ENCODE measurements at places on chromosomes 12 and 14.

DNA sequence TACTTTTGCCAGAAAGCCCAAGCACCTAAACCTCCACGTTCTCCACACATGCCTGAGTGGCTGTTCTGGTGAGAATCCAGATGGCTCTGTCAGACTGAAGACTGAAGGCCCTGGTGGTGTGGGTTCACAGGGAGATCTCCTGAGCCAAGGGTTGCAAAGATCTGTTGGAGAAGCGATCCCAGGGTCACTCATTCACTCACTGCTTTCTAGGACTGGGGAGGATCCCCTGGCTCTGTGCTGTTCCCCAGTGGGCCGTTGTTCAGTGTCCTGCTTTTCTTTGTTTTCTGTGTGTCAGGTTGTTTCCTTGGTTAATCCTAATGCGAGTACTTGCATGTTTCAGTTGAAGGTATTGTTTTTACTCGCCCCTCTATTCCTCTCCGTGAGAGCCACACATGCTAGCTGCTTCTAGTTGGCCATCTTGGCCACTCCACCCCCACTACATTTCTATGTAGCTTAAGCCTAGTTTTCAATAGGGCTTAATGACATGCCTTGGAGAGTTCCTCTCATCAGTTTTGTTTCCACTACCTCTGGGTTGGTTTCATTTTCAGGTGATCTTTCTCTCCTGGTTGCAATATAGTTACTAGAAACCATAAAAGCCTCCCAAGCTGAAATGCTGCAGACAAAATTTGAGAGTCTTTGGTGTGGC, 144.5 kb upstream of the SLC38A2 start:
- DNase-seq = no peak

DNA sequence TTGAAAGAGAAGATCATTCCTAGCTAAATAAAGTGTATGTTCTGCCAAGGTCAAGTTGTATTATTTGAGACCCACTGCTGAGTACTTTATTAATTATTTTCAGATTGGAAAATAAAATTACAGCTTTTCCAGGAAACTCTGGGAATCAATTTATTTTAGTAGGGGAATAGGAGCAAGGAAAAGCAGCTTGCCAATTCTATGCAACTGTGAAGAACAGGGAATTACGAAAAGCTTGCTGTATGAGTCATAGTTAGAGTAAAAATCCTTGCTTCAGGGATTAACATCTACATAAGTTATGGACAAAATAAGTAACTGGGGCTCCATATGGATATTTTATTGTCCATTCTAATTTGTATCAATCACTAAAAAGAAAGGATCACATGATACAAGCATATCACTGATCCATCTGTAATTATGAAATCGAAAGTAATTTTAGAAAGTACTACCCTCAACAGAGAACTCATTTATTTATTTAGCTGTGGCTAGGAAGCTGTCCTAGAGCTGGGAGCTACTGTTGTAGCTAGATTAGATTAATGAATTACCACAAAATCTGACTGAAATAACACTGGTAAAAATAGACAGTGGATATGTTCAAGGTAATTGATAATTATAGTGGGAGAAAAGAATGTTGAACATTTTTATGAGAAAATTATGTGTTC, 303.5 kb upstream of the NPAS3 start:
- DNase-seq = peak; percentile 24

DNA sequence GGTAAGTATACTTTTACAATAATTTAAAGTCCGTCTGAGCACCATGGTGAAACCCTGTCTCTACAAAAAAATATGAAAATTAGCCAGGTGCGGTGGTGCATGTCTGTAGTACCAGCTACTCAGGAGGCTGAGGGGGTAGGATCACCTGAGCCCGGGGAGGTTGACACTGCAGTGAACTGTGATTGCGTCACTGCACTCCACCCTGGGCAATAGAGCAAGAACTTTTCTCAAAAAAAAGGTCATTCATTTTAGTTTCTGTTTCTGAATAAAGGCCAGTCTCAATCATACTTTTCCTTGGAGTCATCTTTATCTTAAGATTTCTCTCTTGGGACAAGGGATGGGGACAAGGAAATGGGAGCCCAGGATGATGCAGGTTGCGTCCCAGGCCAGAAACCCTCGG, 12.9 kb downstream of the ANKRD13A start:
- no peak for DNase-seq

DNA sequence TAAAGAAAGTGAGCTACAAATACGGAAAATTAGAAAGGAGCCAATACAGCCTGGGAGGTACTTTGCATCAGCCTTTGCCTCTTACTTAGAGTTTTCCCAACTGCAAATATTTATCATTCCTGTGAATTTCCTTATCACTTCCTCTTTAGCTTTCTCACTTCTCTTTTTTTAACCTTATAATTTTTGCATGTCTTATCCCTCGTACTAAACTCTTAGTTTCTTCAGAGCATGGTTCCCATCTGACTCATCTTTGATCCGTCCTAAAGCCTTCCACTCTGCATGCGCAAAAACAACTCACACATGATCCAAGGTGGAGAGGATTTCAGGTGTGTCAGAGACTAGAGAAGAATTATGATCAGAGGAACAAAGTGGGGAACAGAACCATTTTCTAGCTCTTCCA, 9.6 kb upstream of the SNAPC1 start:
- no peak for DNase-seq

DNA sequence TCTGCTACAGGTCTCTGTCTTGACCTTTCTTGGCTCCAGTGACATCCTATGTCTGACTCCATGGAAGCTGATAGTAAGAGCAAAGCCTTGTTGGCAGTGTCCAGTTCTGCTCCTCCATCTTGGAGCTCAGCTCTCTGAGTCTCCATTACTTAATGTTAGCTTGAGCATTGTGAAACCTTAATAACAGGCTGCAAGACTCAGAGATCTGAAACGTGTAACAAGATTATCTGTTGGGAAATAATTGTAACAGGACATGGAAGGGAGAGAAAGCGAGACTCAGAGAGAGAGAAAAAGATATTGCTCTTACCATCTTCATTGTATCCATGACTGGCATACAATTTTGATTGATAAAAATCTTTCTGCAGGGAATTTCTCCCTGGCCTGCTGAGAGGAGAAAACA, 1365.7 kb downstream of the AACS start:
- no peak for DNase-seq

DNA sequence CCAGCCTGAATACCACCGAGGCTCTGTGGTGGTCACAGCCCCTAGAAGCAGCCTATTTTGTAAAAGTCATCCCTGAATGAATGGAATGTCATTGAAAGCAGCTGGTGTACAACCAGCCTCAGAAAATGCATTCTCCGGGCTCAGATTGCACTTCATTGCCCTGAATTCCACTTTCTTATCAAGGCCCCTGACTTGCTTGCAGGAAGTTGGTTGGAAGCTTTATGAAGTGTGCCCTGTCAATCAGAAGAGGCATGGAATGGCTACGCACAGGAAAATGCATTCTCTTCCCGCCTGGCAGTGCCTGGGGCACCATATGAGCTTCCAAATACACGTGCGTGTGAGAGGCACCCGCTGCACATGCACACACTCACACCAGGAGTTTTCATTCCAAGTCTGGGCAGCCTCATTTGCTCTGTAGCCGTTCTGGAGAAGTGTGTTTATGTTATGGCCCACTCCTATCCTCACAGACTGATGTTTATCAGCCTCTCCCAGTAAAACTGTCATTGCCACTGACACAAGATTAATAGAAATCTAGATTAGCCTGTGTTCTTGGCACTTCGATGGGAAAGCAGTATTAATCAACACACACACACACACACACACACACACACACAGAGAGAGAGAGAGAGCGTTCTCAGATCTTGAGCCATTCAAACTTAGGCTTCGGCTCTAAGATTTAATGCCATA, 63.9 kb downstream of the NUAK1 start:
- no peak for DNase-seq

GRCh38 chr14:103138301-103139131, 15.3 kb downstream of the TNFAIP2 start:
- DNase-seq = no peak

- DNase-seq = no peak
Measured at GRCh38 chr12:123094349-123095077, 56.4 kb downstream of the PITPNM2 start.
